Fibroblast of lung (primary cell): ENCODE measurements at places on chromosomes 6 and 20.

DNA sequence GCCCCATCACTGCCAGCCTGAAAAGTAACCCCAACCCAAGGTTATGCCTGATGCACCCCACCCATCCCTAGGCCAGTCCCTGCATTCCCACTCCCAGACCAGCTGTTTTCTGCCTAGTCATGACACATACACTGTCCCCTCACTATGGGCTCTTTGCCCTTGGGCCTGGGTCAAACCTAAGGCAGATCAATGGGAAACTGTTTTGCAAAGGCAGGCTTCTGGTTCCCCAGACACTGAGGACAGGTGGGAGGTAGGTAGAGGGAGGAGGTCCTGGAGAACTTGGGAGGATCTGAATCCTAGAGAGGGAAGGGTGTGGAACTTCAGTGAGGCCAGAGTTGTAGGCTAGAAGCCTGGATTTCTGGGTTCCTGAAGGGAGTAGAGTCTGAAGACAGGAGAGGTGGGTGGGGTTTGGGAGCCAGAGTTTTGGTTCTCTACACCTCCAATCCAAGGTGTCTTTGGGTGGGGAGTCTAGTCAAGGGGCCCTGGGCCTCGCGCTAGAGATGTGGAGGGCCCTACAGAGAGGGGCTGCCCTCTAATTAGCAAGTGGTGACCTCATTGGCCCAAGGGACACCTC is 2.0 kb downstream of the CLIC1 start:
- peak overlapping the region; percentile 95 for H3K4me3 ChIP-seq
- H3K27me3 ChIP-seq = no peaks in the 10 kb centered on the region
- peaks cover 34% of the 10 kb centered on the region for H3K4me1 ChIP-seq
- H3K27ac ChIP-seq = peak overlapping the region; percentile 88
- no peak for DNase-seq

GRCh38 chr6:10141746-10142443 is 273.0 kb downstream of the TFAP2A start:
- H3K4me1 ChIP-seq = no peaks in the 10 kb centered on the region
- H3K27me3 ChIP-seq = no peaks in the 10 kb centered on the region
- no peak overlapping the region for H3K4me3 ChIP-seq

- no peaks in the 10 kb centered on the region for H3K27me3 ChIP-seq
- H3K27ac ChIP-seq = no peak overlapping the region
- H3K4me1 ChIP-seq = no peaks in the 10 kb centered on the region
- no peaks in the 10 kb centered on the region for H3K36me3 ChIP-seq
- no peak overlapping the region for H3K4me3 ChIP-seq
These were observed 179.8 kb downstream of the TASP1 start for GRCh38 chr20:13458860-13459451.

DNA sequence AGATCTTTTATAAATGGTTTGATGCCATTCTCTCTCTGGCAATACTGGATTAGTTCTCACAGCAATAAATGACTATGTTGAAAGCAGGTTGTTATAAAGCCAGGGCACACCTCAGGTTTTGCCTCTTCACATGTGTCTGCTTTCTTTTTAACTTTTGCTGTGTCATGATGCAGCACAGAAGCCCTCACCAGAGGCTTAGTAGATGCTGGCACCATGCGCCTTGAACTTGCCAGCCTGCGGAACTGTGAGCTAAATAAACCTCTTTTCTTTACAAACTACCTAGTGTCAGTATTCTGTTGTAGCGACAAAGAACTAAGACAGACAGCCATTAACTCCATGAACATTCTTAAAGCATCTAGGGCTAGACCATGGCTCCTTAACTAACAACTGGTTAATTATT is 15.3 kb upstream of the GPR63 start:
- no peaks in the 10 kb centered on the region for H3K4me1 ChIP-seq
- no peak overlapping the region for H3K27ac ChIP-seq
- no peaks in the 10 kb centered on the region for H3K36me3 ChIP-seq
- peaks cover 3% of the 10 kb centered on the region for H3K27me3 ChIP-seq
- no peak for DNase-seq

- H3K4me1 ChIP-seq = peaks cover 30% of the 10 kb centered on the region
- H3K4me3 ChIP-seq = no peak overlapping the region
- no peak for DNase-seq
- no peak overlapping the region for H3K27ac ChIP-seq
- no peaks in the 10 kb centered on the region for H3K27me3 ChIP-seq
These were observed 11.6 kb upstream of the ARMC12 start for GRCh38 chr6:35725081-35725708.

GRCh38 chr6:21597801-21598673 is 4.5 kb downstream of the SOX4 start:
- H3K27ac ChIP-seq = peak overlapping the region; percentile 87
- DNase-seq = no peak
- H3K27me3 ChIP-seq = no peaks in the 10 kb centered on the region
